Upper lobe of left lung (tissue), 6 donors: ENCODE measurements at places on chromosomes 3 and 15. TPM values are rescaled to one million over a fixed set of nuclear protein-coding genes. Genes with fewer than 3 reads are reported as not detected.

DNA sequence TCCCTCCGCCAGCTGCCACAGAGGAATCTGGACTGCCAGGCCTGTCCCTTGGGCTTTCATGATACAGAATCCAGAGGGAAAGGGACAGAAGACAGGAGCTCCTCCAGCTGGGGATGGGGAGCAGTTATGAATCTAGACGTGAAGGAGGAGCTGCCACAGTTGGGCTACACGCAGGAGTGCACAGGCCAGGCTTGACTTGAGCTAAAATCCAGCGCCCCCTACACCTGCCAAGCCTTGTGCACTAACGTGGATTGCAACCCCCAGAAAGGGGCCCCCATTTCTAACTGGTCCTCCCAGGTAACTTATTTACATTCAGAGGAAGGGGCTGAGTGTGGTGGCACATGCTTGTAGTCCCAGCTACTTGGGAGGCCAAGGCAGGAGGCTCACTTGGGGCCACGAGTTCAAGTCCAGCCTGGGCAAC lies 14.3 kb downstream of the KLHL6 start:
- no peak for DNase-seq

DNA sequence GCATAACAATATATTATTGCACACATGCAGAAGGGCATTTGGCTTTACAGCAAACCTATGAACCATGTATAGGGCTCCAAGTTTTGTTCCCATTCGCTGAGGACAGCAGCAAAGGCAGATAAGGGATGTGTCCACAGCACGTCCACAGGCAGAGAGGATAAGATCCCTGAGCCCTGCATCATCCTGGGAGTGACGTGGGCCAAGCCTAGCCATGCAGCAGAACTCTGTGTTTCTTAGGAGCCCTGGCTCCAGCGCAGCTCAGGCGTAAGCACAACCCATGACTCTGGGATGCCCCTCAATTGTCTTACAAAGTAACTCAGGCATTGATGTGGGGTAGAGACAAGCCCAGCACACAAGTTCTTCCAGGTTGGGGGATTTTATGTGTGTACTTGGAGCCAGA lies 194.3 kb upstream of the CTDSPL start:
- no peak for DNase-seq

- DNase-seq = no peak
Measured at GRCh38 chr15:52016316-52016715, 2.7 kb upstream of the MAPK6 start.

- no peak for DNase-seq
Measured at GRCh38 chr3:13191016-13191415, 117.8 kb upstream of the IQSEC1 start.

DNA sequence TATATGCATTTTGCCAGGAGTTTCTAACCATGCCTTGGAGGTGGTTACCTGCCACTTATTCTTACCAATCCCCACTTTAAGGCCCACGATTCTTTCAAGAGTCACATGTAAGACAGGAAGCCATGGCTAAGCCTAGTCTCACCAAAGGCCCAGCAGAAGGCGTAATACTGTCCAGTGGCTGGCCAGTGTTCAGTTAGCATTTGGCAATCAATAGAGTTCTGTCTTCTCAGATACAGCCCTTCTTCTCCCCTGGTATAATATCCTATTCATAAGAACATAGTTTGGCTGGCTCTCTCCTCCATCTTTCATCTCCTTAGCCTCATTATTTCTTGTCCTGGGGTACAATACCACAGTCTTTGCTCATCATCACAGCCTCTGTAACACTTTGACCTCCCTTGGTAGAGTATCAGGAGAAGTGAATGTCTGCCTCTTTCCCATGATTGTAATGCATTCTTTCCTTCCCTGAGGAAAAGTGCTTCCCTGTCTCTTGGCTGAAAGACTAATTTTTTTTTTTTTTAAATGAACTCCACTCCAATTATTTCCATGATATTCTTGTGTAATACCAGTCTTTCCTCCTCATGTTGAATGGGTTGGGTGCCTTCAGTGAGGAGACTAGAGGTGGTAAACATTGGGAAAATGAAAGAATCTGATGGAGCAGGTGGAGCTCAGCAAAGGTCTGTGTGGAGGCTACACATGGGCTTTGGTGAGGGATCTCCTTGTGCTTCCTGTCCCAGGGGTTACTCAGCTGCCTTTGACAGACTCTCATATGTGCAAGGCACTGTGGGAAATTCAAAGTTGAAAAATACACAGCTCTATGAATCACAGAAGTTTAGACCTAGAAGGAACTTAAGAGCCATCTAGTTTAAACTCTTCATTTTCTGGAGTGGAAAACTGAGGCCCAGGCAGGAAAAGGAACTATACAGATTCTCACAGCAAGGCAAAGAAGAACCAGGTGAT lies 218.2 kb downstream of the P3H2 start:
- no peak for DNase-seq

KNL1 gene
- total RNA-seq = 1.7 TPM
